ENCODE measurements at places on chromosomes 2 and 18. TPM values are rescaled to one million over a fixed set of nuclear protein-coding genes. Genes with fewer than 3 reads are reported as not detected.

DNA sequence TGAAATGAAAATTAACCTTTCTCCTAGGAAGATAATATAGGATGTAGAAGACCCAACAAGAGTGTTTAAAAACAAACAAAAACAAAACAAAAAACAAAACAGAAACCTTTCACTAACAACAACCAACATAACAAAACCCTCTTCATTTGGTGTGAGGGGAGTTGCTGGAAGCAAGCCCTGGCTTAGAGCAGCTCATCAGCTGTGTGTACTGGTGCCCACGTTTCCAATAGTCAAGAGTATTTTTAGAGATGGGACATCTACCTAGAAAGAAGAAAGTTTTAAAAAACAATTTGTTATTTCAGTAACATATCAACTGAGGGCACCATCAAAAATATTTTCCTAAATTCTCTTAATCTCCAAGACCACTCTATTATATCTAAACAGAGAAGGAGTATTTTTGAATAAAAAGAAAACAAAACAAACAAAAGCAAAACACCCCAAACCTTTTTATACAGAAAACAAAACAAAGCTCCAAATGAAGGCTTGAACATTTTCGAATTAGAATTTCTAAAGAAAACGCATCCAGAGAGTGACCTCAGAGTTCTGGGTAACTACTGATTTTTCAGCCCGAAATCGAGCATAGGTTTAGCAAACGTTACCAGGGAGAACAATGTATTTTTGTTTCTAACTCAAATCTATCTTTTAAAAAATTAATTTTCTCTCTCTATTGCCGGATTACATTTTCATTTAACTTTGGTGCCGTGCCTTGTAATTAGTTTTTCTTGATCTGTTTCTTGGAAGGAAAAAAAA is 134.6 kb downstream of the INSIG2 start:
- DNase-seq = no peak

- no peak for DNase-seq
Observed at GRCh38 chr18:2564373-2564772, 6.9 kb downstream of the METTL4 start.

- DNase-seq = no peak
Observed at GRCh38 chr2:200350850-200351285, 44.4 kb downstream of the SPATS2L start.

DNA sequence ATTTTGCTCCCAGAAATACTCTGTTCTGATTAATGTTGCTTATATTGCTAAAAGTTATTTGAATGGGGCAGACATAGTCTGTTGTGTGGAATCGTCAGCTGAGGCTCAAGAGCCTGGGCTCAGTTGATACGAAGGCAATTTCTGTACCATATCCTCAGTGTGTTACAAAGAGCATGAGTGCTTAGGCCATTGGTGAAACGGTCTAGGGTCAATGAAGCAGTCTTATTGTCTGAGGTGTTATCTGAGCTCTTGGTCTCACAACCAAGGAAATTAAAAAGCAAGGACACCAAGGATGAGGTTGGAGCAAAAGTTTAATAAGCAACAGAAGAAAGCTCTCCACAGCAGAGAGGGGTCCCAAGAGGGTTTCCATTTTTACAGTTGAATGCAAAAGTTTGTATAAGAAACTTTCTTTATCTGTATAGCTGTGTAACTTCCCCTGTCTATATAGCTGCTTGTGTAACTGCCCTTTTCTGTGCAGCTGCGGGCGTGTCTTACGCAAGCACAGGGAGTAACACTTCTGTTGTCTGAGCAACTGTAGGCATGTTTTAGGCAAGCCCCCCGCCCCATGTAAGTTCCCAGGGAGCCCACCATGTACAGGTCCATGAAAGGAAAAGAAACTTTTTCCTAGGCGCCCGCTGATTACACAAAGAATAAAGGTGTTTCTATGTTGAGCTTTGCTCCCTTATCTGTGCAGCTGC is 40.6 kb upstream of the DSC1 start:
- no peak for DNase-seq

DNA sequence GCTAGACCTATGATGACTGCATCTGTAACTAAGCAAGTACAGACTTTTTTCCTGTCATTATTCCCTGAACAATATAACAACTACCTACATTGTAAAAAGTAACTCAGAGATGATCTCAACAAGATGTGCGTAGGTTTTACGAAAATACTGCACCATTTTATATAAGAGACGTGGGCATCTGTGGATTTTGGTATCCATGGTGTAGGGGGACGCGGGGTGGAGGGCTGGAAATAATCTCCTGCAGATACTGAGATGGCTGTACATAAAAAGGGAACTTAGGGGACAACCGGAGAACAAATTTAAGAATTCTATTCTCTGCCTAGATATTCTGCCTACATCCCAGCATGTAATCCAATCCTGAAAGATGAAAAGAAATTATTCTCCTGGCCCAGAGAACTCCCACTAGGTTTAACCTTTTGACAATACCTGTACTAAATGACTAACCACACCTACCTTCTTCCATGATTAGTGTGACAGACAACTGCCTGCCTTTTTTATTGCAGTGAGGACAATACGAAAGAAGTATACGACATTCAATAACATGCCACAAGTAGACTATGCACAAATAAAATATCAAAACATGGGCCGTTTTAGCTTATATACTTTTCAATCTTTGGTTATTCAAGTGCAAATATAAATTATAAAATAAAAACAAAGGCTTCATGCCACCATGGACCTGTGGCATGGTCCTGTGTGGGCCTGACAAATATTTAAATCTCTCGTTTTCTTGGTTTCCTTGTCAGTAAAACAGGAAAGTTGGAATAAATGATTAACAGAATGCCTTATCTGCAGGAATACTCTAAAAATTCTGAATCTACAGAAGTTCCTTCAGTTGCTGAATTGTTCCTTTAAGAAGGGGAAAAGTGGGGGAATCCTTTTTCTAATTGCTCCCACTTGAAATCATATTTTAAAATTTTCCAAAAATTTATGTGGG is 46.3 kb downstream of the RTN4 start:
- no peak for DNase-seq

COLEC11 gene
- polyA plus RNA-seq = 2.4 TPM
